ENCODE measurements at places on chromosomes 1 and 21.
A peak's percentile ranks its signal among the peaks of the same experiment; 100 is the strongest.

DNA sequence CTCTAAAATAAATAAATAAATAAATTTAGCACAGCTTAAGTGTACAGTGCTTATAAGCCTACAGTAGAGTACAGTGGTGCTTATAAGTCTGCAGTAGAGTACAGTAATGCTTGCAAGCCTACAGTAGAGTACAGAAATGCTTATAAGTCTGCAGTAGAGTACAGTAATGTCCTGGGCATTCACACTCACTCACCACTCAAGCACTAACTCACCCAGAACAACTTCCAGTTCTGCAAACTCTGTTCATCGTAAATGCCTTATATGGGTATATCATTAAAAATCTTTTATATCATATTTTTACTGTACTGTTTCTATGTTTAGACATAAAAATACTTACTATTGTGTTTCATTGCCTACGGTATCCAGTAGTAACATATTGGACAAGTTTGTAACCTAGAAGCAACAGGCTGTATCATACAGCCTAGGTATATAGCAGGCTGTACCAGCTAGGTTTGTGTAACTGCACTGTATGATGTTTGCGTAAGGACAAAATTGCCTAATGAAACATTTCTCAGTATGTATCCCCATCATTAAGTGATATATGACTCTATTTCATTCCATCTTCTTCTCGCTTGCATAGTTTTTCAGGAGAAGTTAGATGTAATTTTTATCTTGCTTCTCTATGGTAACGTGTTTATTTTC is 14.0 kb upstream of the S100B start:
- DNase-seq = no peak

- no peak for DNase-seq
These were observed 114.5 kb downstream of the DPYD start for GRCh38 chr1:97806326-97806725.

DNA sequence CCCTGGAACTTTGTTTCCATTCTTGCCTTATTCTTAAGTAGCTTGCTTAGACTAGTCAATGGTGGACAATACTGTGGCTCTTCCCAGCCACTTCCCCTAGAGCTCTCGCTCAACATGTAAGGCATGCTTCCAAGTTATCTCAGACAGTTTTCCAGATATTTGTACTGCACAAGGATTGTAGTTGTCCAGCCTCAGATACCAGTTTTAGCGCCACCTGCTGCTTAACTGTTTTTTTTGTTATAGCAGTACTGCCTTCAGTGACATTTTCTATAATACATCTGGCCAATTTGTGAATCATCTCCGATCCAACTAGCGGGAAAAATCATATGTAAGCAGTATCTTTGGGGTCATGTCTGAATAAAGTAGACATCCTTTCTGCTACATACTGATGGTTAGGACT is 346.7 kb upstream of the ADGRL4 start:
- DNase-seq = no peak

GRCh38 chr21:38386967-38387366 is 111.3 kb downstream of the ERG start:
- DNase-seq = no peak

DNA sequence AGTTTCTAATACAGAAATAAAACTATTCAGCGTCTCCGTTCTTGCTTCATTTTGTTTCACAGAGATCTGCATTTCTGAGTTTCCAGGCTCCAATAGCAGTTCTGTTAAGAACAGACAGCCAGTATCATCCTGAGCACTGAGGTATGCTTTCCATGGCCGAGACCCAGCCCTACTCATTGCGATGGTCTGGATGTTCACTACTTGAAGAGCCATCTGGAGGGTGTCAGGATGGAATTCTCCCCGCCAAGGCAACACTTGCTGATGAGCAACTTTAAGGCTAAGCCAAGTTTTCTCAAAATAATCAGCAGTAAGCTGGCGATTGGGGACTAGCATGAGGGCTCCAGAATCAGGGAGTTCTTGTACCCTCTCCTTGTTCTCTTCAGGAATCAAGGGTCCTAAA is 7.7 kb upstream of the BCL2L15 start:
- DNase-seq = no peak

DNA sequence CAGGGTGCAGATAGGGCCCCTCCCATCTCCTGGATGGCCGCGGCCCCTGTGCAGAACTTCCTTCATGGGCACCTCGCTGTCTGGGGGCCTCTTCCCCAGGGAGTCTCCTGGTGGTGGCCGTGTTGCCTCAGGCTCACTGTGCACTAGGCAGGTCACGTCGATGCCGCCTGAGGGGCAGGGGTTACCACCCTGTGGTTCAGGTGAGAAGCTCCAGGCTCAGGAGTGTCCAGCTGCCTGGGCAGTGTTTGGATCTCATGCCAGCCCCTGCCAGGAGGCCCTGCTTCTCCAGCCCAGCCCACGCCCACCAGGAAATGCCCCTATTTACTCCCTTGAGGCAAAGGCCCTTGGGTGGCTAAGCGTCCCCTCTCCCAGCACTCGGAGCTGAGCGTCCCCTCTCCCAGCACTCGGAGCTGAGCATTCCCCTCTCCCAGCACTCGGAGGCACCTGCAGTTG is 2.1 kb downstream of the ITGB2 start:
- DNase-seq = no peak

- DNase-seq = no peak
These were observed 3.4 kb downstream of the RERE start for GRCh38 chr1:8813991-8814390.

DNA sequence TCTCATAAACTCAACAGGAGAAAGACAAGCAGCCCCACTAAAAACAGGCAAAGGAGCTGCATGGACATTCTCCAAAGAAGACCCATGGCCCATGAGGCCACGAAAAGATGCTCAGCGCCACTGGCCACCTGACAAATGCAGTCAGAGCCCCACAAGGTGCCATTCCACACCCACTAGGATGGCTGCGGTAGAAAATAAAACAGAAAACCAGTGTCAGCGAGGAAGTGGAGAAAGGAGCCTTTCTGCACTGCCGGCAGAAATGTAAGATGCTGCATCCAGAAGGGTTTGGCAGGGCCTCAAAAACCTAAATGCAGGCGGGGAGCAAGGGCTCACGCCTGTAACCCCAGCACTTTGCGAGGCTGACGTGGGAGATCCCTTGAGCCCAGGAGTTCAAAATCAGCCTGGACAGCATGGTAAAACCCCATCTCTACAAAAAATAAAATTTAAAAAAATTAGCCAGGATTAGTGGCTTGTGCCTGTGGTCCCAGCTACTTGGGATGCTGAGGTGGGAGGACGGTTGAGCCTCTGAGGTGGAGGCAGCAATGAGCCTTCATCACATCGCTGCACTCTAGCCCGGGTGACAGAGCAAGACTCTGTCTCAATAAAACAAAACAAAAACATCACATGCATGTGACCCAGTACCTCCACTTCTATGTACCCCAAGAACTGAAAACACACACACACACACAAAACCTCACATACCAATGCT is 4.2 kb downstream of the WNT9A start:
- DNase-seq = peak; percentile 34

DNA sequence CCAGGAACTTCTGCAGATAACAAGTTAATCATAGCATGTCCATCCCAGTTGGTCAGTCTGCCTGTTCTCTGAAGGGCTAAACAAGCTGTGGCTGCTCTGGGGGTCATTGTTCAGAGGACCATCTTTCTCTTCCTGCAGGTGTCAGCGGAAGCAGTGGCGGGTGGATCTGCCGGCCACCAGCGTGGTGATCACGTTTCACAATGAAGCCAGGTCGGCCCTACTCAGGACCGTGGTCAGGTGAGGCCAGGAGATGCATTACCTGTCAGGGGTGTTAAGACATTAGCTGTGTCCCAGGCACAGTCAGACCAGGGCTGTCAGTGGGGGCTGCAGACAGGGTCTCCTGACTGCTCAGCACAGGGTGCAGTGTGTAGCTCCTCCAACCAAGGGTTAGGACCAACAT is 168.8 kb downstream of the GALNT2 start:
- DNase-seq = no peak

- no peak for DNase-seq
These were observed 4.5 kb upstream of the TRIM17 start for GRCh38 chr1:228420968-228421826.

DNA sequence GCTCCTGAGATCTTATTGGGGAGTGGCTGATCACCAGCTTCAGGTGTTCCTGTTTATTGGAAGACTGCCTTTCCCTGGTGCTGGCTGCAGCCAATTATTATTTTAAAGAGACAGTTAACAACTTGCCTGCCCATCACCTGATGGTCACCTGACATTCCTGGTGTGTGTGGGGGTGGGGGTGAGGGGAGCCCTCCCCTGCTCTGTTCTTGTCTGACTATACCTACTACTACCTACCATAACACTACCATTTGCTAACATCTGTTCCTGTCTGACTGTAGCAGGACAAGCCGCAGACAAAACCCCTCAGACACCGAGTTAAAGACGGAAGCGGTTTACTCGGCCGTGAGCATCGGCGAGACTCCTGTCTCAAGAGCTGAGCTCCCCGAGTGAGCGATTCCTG is 54.9 kb upstream of the NBPF3 start:
- no peak for DNase-seq
